H4 (cell line): ENCODE measurements at places on chromosomes 16 and 17. TPM values are rescaled to one million over a fixed set of nuclear protein-coding genes. Genes with fewer than 3 reads are reported as not detected.

DNA sequence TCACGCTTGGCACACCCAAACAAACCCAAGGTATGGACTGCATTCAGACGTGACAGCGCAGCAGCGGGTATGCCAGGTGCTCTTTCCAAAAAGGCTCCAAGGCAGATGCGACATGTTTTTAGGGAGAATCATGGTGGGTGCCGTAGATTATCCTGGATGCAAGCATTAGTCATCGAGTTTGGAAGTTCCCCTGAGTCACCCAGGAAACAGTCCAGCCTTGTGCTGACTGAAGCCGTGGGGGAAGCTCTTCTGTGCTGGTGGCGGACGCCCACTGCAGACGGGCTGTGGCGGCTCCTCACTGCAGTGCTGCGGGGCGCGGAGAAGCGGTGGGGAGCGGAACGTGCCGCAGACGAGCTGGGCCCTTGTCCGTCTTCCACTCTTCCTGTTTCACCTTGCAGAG is 13.9 kb downstream of the JPT2 start:
- DNase-seq: no peak

GRCh38 chr16:24683847-24684493 is 45.5 kb upstream of the TNRC6A start:
- DNase-seq: no peak

Gene XYLT2
- total RNA-seq: 21.0 and 22.3 TPM in 2 replicates

- DNase-seq: no peak
Measured at GRCh38 chr17:81510785-81511553, 1.6 kb downstream of the ACTG1 start.

DNA sequence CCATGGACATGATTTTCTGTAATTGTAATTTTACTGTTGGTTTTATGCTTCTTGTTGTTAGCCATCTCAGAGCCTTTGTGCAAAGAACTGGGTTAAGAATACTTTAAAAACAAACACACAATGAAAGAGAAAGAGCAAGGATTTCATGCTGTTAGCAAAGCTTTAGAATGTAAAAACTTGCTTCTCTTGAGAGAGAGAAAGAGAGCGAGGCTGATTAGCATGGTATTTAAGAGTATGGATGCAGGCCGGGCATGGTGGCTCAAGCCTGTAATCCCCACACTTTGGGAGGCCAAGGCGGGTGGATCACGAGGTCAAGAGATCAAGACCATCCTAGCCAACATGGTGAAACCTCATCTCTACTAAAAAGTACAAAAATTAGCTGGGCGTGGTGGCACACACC is 76.2 kb downstream of the MSI2 start:
- DNase-seq: no peak
